ENCODE measurements at places on chromosomes 13 and 19. TPM values are rescaled to one million over a fixed set of nuclear protein-coding genes. Genes with fewer than 3 reads are reported as not detected.

Gene FUT1
- total RNA-seq, result 2.2 TPM

Gene PABPC3
- total RNA-seq, result not detected

Gene CRX
- total RNA-seq, result not detected

Gene SERP2
- 5.8 TPM for total RNA-seq

Gene C1QTNF9B
- not detected for total RNA-seq

All from esophagus muscularis mucosa (tissue), 4 donors.